Neural crest cell (in vitro differentiated cells): ENCODE measurements at places on chromosomes 6 and 20. TPM values are rescaled to one million over a fixed set of nuclear protein-coding genes. Genes with fewer than 3 reads are reported as not detected.

HACE1 gene
- total RNA-seq: 23.0 and 23.9 TPM in 2 replicates

GRCh38 chr6:48916607-48917006 lies 546.4 kb downstream of the MMUT start:
- DNase-seq: no peak
- no peak overlapping the region for H3K27ac ChIP-seq
- no peaks in the 10 kb centered on the region for H3K4me1 ChIP-seq
- H3K27me3 ChIP-seq: no peaks in the 10 kb centered on the region
- no peak overlapping the region for H3K4me3 ChIP-seq

DNA sequence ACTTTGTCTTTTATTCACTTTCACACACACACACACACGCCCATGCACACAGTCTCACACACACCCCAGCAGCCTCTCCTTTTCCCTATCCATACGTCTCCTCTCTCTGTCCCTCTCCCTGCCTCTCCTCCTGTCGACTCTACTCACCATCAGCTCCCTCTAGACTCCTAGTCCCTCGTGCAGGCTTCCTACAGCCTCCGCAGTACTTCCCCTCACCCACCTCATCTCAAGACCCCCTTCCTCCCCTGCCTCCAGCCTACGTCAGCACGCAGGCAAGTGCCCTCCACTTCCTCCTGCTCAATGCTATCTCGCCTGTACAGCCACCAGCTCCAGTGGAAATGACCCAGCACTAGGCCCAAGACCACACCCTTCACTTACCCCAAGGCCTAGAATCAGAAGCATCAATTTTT lies 820 bp upstream of the TREML2 start:
- H3K4me3 ChIP-seq: no peak overlapping the region
- no peaks in the 10 kb centered on the region for H3K36me3 ChIP-seq
- peaks cover 9% of the 10 kb centered on the region for H3K27me3 ChIP-seq
- H3K4me1 ChIP-seq: no peaks in the 10 kb centered on the region
- no peak overlapping the region for H3K27ac ChIP-seq

DNA sequence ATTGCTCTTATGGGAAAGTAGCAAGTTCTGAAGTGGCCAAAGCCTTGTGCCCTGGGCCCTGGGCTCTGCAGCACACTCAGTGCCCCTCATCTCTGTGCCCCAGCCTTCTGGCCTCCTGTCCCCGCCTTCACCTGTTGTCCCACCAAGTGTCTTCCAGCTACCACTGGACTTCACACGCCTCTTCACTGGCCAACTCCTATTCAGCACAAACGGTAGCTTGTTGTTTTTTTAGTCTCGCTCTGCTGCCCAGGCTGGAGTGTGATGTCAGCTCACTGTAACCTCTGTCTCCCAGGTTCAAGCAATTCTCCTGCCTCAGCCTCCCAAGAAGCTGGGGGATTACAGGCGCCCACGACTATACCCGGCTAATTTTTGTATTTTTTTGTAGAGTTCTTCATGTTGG lies 4.8 kb downstream of the CCHCR1 start:
- peaks cover 5% of the 10 kb centered on the region for H3K36me3 ChIP-seq
- no peak overlapping the region for H3K4me3 ChIP-seq
- peaks cover 9% of the 10 kb centered on the region for H3K4me1 ChIP-seq
- peak overlapping the region; percentile 96 for H3K27ac ChIP-seq
